Sigmoid colon (tissue), 7 donors: ENCODE measurements at places on chromosomes 6 and 20. TPM values are rescaled to one million over a fixed set of nuclear protein-coding genes. Genes with fewer than 3 reads are reported as not detected.

HLA-DPA1 gene
- 197 TPM for polyA plus RNA-seq

SUMO4 gene
- 0.39 TPM for polyA plus RNA-seq

TBC1D32 gene
- 1.5 TPM for polyA plus RNA-seq

HLA-DQB1 gene
- polyA plus RNA-seq, result 36.6 TPM

PHACTR3 gene
- polyA plus RNA-seq, result under 0.01 TPM

TMEM74B gene
- polyA plus RNA-seq, result not detected

EYS gene
- not detected for polyA plus RNA-seq

DNA sequence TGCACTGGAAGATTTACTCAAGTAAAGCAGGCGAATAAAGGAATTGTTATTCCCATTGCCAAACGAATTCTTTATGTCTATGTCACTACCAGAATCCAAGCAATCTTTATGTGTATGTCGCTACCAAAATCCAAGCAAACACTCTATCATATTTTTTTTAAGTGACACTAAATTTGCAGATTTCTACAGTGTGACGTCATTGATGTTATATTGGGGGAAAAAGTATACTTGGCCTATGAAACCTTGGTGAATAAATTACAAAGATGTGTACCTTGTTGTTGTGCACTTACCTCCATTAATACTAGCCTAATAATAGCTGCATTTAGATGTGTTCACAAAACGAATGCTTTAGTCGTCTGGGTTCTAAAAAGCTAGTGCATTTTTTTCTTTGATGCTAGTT, 957 bp downstream of the TTK start:
- H3K36me3 ChIP-seq, result no peaks in the 10 kb centered on the region
- H3K27me3 ChIP-seq, result no peaks in the 10 kb centered on the region
- no peak overlapping the region for H3K4me3 ChIP-seq
- DNase-seq, result no peak
- no peak overlapping the region for H3K27ac ChIP-seq
- peaks cover 6% of the 10 kb centered on the region for H3K4me1 ChIP-seq

DNA sequence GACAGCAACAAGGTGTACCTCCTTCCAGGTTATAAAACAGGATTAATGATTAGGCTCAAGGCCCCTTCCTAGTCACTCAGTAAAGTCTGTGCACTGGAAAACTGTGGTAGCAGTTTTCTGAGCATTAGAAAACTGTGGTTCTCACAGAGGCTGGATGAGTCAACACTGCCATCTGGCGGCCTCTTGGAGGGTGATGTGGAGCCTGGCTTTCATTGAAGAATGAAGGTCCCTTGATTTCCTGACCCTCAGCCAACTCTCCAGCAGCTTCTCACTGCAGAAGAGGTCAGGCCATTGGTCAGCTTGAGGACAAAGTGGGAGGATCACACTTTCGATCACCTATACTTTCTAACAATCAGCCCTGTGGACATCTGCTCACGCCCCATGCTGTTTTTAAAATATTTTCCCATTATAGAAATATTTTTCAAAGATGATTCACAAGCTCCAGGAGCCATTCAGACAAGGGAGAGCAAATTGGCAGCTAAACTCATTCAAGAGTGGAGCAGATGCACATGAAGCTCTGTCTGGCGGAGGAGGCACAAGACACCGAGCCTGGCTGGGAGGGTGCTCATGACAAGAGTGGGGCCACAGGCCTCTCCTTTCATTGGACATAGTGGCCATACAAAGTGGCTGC, 23.2 kb downstream of the PSMB1 start:
- no peak overlapping the region for H3K4me3 ChIP-seq
- no peak overlapping the region for H3K27ac ChIP-seq

DNA sequence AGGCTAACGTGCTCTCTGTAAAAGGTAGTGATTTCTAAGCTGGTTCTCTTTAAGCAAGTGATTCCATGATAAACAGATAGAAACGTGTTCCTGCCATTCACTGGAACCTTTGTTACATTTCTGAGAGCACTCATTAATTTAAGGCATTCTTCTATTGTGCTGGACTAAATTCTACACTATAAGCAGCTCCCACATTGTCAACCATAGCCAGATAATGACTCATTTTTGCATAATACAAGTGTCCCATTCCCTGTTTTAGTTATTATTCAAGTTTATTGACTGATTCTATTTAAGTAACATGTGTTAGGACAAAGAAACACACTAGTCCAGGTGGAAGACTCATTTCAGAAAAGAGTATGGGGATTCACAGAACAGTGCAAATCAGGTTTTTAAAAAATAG, 13.5 kb upstream of the XRN2 start:
- DNase-seq, result no peak
- H3K4me1 ChIP-seq, result no peaks in the 10 kb centered on the region
- no peaks in the 10 kb centered on the region for H3K27me3 ChIP-seq
- no peak overlapping the region for H3K27ac ChIP-seq
- no peak overlapping the region for H3K4me3 ChIP-seq

- H3K4me3 ChIP-seq, result no peak overlapping the region
- no peaks in the 10 kb centered on the region for H3K4me1 ChIP-seq
Measured at GRCh38 chr6:137763886-137764285, 103.2 kb upstream of the TNFAIP3 start.

GRCh38 chr6:32814145-32814544, 2.7 kb downstream of the HLA-DOB start:
- H3K4me3 ChIP-seq, result no peak overlapping the region
- no peak overlapping the region for H3K27ac ChIP-seq
- no peak for DNase-seq
- H3K27me3 ChIP-seq, result no peaks in the 10 kb centered on the region
- no peaks in the 10 kb centered on the region for H3K36me3 ChIP-seq
